NCI-H2081 treated with DMSO at 0.1 percent for 48 hours (cell line): ENCODE measurements at places on chromosomes 4 and X.

DNA sequence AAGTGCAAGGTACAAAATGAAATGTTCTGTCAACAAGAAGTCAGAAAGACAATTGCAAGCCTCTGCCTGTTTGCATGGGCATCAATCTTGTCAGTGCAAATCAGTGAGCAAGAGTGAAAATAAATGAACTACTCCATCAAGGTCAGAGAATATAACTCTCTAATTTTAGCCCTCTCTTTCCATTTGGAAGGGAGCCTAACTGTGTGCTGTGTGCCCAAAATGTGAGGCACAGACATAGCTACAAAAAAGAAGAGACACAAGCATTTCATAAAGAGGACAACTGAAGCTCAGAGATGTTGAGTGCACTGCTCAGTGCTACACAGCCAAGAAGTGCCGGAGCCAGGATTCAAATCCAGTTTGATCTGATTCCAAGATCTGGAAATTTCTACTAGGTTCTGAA, 114.3 kb downstream of the SLC2A9 start:
- no peak for DNase-seq

DNA sequence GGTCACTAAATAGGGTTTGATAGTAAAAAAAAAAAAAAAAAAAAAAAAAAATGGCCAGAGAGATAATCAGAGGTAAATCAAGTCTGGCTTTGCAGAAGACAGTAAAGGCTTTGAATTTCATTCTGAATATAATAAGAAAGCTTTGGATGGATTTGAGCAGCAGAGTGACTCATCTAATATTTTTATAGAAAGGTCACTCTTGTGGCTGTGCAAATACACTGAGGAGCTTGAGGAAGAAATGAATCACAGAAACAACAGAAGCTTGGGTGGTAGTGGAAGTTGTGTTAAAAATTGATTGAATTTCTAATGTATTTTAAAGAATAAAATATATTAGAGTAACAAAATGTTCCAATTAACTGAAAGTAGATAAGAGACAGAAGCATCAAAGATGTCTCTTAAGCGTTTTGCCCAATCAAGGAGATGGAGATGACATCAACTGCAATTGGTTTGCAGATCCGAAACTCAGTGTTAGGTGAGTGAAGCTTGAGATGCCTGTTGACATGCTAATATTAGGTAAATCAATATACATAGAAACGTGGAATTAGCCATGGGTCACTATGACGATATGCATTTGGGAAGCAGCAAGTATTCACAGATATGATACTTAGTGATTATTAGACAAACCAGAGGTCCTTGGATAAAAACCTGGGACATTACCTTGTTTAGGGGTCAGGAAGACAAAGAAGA, 280.5 kb downstream of the GPM6A start:
- DNase-seq = no peak

- no peak for DNase-seq
These were observed 8.3 kb downstream of the SPON2 start for GRCh38 chr4:1164040-1164439.

DNA sequence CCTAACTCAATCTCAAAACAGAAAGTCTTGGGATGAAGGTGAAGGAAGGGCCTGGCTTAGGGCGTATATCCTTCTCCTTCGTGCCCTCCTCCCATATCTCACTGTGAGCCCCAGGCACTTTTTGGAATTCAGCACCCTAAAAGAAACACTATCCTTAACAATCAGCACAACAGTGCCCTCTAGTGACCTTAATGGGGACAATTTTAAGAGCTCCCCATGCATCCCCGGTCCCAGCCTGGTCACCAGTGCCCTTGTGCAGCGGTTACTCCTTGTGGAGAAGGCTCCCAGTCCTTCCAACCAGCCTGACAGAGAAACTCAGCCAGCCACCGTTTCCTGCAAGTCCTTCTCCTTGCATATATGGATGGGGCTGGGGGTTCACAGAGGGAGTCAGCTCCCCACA, 4.2 kb downstream of the PAK3 start:
- peak; percentile 38 for DNase-seq

DNA sequence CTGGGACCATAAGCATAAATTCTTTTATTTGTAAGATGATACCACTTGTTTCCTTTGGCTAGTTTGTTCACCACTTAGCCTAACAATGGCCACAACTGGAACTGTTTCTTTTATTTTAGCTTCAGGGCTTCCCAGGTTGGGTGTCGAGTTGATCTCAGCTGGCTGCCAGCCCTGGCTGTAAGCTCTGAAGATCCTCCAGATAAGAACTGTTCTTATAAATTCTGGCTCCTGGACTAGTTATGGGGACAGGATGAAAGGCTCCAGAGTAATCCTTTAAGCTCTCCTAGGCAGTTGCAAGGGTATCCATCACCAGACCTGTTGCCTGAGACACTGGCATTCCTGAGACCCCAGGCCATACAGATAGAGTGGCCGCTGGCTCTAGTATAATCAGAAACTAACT, 129.4 kb upstream of the ACSL4 start:
- no peak for DNase-seq

GRCh38 chr4:112652216-112652615, 15.3 kb downstream of the LARP7 start:
- DNase-seq = no peak

DNA sequence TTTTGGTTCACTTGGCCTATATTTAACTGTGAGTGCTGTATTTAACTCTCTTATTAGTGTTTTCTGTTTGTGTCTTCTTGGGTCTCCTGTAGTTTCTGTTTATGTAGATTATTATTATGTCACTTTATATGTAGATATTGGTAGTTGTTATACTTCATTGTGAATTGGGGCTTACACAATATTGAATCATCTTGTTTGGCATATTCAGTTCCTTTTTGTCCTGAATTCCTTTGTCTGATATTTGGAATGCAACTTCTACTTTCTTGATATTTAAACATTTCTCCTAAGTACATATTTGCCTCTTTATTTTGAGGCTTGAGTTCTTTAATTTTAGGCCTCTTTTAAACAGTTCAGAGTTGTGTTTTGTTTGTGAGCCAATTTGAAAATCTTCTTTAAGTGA, 544.8 kb upstream of the ADGRL3 start:
- no peak for DNase-seq

- peak; percentile 95 for DNase-seq
These were observed at the start of the genes GLA and HNRNPH2 for GRCh38 chrX:101407748-101408531. Gene GLA, minus strand, starts transcription at chrX:101407925. Its CDS starts 22 bp downstream, at chrX:101407903. Gene HNRNPH2, plus strand, starts transcription at chrX:101408222. Its CDS starts 3,767 bp downstream, at chrX:101411989.

- no peak for DNase-seq
These were observed 7.3 kb downstream of the TSR2 start for GRCh38 chrX:54447461-54447860.

- no peak for DNase-seq
These were observed 146.6 kb downstream of the TLL1 start for GRCh38 chr4:166019441-166020220.

DNA sequence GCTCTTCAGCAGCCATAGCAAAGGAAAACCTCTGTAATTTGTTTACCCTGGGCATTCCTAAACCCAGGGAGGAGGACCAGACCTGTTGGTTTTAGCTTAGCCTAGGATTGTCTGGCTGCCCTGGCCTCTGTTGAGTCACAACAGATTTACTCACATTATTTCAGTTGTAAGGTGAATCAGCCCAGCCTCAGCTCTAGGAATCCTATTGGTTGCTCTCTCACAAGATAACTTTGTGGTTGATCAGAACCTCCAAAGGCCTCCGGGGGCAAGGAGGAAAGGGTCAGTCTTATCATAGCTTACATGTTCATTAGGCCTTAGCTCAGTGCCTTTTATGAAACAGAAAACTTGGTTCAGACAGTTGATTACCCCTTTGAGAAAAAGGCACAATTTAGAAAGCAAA, 41.0 kb downstream of the PDK3 start:
- no peak for DNase-seq

GRCh38 chrX:29746326-29746725, 469.0 kb upstream of the MAGEB2 start:
- no peak for DNase-seq

DNA sequence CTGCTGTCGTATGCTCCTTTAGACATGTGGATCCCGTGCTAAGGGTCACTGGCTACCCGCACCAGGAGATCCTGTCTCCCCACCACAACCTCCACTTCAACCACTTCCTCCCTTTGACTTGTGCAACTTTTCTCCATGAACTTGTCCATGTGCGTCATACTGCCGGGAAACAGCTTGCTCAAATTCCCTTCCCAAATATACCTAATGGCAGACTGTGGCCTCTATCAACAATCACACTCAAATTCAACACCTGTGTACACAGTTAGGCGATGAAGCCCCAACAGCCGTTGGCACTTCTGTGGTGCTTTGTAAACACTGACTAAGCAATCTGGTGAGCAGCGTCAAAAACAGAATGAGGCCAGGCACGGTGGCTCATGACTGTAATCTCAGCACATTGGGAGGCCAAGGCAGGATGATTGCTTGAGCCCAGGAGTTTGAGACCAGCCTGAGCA, 49.5 kb downstream of the CD99L2 start:
- peak; percentile 18 for DNase-seq

GRCh38 chr4:5708449-5709206, at the start of gene EVC2:
Gene EVC2, minus strand, starts transcription at chr4:5708559. Its CDS starts 46 bp downstream, at chr4:5708513.
- DNase-seq = no peak
